Neural crest cell (in vitro differentiated cells): ENCODE measurements at places on chromosomes 5 and 9. TPM values are rescaled to one million over a fixed set of nuclear protein-coding genes. Genes with fewer than 3 reads are reported as not detected.

The SH3PXD2B gene
- 86.1 and 89.1 TPM in 2 replicates for total RNA-seq

DNA sequence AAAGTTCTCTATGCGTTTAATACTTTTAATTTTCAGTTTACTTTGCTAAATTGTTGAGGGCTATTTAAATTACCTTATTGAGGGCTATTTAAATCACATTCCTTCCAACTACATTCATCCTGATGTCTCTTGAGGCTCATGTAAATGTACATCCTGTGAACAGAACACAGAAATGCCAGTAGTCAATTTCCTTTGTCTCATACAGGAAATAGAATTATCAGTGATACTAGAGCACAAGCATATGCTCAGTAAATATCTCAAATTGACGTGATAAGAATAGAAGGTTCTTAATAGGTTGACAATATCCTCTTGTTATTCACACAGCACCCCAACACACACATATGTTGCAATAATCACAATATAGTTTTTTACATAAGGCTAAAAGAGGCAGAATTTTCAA, 449.0 kb downstream of the CYLC2 start:
- no peak for DNase-seq
- no peaks in the 10 kb centered on the region for H3K27me3 ChIP-seq
- no peaks in the 10 kb centered on the region for H3K36me3 ChIP-seq
- H3K4me3 ChIP-seq: no peak overlapping the region

GRCh38 chr5:112614285-112614684, 123.4 kb upstream of the APC start:
- no peaks in the 10 kb centered on the region for H3K36me3 ChIP-seq
- no peak for DNase-seq
- no peak overlapping the region for H3K27ac ChIP-seq
- no peaks in the 10 kb centered on the region for H3K4me1 ChIP-seq
- no peaks in the 10 kb centered on the region for H3K27me3 ChIP-seq
- H3K4me3 ChIP-seq: no peak overlapping the region

DNA sequence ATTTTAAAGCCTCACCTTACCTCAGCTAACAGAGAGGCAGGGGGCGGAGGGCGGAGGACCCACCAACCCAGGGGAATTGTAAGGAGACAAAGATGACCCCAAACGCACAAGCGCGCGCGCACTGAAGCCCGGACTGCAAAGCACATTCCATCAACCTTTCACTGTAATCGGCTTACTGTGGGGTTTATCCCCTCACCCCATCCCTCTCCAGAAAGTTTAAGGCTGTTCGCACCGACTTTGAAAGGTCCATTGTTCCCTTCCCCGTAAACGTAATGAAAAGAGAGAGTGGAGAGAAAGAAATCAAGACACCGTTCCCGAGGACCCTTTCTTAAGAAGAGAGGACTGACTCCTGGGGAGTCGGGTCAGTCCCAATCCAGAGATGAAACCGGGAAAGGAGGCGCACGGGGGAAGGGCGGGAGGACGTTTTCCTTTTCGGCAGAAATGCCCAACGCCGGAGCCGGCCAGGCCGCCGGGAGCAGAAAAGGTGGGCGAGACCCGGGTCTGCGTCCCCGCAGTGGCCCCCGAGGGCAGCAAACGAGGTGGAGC, 464 bp downstream of the CEMIP2 start:
- H3K27ac ChIP-seq: peak overlapping the region; percentile 100
- DNase-seq: peak; percentile 22
- H3K4me3 ChIP-seq: peak overlapping the region; percentile 99
- H3K36me3 ChIP-seq: no peaks in the 10 kb centered on the region

GRCh38 chr9:121989010-121989409, 104.1 kb downstream of the TTLL11 start:
- H3K36me3 ChIP-seq: no peaks in the 10 kb centered on the region
- H3K4me1 ChIP-seq: no peaks in the 10 kb centered on the region
- no peak for DNase-seq
- no peaks in the 10 kb centered on the region for H3K27me3 ChIP-seq

The COMMD10 gene
- 29.4 and 30.7 TPM in 2 replicates for total RNA-seq

- DNase-seq: no peak
- H3K27ac ChIP-seq: no peak within 1 kb of the TSS
- no peak within 1 kb of the TSS for H3K4me3 ChIP-seq
- no peaks in the 10 kb centered on the region for H3K36me3 ChIP-seq
- peaks cover 9% of the 10 kb centered on the region for H3K4me1 ChIP-seq
These were observed at the start of gene CARD6 for GRCh38 chr5:40841068-40841805. CARD6 (plus strand) TSS chr5:40841367; CDS start chr5:40841383, 16 bp downstream.

DNA sequence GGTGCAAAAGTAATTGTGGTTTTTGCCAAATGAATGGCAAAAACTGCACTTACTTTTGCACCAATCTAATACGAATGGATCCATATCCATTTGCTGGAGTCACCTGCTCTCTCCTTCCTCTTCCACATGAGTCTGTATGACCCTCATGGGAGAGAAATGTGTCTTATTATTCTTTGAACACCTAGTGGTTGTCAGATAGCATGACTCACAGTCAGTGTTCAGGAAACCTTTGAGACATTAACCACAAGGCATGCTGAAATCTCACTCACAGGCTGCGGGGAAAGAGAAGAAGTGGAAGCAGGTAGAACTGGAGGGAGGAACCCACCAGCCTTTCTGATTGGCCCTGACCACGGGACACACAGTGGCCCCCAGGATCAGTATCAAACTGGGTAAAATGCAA, 222.8 kb upstream of the KLF4 start:
- H3K4me3 ChIP-seq: no peak overlapping the region
- peaks cover 3% of the 10 kb centered on the region for H3K27me3 ChIP-seq
- no peak overlapping the region for H3K27ac ChIP-seq
- no peak for DNase-seq
- no peaks in the 10 kb centered on the region for H3K36me3 ChIP-seq

The PLEKHG4B gene
- total RNA-seq: 21.7 and 22.0 TPM in 2 replicates

- peaks cover 61% of the 10 kb centered on the region for H3K27me3 ChIP-seq
- peak overlapping the region; percentile 27 for H3K4me3 ChIP-seq
- H3K36me3 ChIP-seq: no peaks in the 10 kb centered on the region
These were observed 19.3 kb upstream of the TOR2A start for GRCh38 chr9:127754099-127755060.
